Activated CD8-positive, alpha-beta memory T cell treated with anti-CD3 and anti-CD28 coated beads for 1 hour (primary cell): ENCODE measurements at places on chromosomes 1 and 21.

DNA sequence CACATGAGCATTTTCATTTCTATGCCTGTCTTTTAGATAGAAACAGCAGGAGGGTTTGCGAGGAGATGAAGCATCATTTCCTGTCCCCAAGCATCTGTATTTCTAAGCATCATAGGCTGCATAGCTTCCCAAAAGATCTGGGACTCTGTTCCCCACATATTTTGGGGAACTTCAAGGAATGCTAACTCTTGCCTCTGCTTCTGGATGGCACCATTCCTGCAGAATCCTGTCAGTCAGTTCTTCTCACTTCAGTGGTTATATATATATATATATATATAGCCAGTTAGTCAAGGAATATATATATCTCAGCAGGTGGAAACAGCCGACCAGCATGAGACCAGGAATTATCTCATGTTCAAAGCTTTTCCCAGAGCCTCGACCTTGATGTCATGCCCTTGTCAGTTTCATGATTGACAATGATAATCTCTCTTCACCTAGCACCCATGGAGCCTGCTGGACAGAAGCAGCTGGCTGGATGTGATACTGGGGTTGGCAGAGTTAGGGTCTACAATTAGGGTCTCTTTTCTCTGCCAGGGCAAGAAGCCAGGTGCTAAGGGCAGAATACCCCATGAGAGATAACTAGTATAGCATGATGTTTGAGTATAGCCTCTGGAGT lies 2.4 kb downstream of the PFKFB2 start:
- DNase-seq = no peak

GRCh38 chr1:205883792-205884191 lies 33.9 kb upstream of the PM20D1 start:
- DNase-seq = no peak

DNA sequence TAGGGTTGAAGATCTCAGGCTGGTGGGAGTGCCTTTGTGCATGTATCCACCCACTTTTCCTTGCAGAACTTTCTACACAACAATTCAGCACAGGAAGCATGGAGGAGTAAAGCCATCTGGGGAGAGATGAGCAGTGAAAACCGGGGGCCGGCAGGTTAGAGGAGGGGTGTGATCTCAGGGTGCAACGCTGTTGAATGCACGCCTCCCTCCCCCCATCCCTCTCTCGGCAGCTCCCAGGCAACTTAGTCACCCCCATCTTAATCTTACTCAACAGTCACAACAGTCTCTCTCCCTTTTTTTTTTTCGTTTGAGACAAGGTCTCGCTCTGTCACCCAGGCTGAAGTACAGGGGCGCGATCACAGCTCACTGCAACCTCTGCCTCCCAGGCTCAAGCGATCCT lies 16.6 kb upstream of the ABCG1 start:
- DNase-seq = no peak

DNA sequence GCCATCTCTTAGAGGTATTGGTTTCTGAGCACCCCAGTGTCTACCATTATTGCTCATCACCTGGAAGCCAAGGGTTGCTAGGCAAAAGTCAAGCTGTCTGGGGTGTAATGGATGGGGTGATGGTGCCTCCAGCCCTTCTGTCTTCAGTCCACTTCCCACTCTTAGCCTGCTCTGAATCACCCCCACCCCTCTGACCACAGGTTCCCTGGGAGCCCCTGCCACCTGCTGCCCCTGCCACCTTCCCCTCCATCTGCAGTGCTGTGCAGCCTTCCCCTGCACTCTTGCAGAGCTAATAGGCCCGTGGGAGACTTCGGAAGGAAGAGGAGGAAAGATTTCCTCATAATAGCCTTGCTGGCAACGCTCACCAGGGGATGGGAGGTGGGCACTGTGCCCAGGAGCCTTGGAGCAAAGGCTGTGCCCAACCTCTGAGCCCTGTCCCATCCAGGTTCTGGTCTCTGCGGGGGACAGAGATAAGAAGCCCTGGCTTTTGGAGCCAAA lies 35.5 kb downstream of the CAPN2 start:
- no peak for DNase-seq

DNA sequence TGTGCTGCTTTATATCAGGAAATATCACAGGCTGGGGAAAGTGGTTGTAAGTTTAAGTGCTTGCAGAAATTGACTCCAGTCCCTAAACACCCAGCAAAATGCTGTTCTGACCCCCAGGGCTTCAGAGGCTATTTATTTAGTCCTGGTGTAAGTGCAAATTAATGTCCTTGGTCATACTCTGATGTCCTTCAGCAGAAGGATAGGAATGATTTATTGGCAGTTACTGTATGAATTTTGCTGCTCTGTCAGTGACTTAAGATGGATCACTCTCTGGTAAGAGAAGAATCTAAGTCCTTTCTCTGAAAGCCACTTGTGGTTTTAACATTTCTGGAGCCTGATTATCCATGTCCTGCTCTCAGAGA lies 21.9 kb downstream of the FAM20B start:
- DNase-seq = no peak
